Activated B cell treated with CpG ODN at 0.5 μM for 24 hours (primary cell): ENCODE measurements at places on chromosomes 2 and 18. TPM values are rescaled to one million over a fixed set of nuclear protein-coding genes. Genes with fewer than 3 reads are reported as not detected.

Gene GALNT14
- 6.6 and 7.9 TPM in 2 replicates for total RNA-seq

DNA sequence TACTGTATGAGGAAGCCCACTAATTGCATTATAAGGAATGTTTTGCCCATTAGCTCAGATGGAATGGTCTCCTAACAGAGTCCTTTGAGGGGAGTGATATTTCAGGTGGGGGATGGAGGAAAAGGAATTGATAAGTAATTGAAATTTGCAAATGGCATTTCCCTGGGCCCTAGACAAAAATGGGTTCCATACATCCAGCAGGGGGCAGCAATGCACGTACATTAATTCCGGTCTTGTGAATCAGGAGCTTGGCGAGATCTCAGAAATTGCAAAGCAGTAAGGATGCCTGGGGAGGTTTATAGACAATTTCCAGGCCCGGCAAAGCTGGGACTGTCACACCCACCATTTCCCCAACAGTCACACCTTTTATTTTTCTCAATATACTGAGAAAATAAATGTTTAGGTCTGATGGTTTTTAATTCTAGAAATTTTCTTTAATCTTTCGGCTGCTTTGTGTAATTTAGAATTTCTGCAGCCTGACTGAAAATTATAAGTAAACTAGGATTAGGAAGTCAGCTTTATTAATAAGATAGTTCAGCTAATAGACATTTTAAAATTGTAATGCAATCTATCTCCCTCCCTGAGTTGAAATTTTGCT, 122.8 kb downstream of the LYPD1 start:
- H3K27ac ChIP-seq = no peak overlapping the region
- no peaks in the 10 kb centered on the region for H3K4me1 ChIP-seq
- H3K4me3 ChIP-seq = no peak overlapping the region
- no peaks in the 10 kb centered on the region for H3K27me3 ChIP-seq
- H3K36me3 ChIP-seq = no peaks in the 10 kb centered on the region

- H3K4me1 ChIP-seq = no peaks in the 10 kb centered on the region
- H3K4me3 ChIP-seq = no peak overlapping the region
- no peaks in the 10 kb centered on the region for H3K27me3 ChIP-seq
- H3K36me3 ChIP-seq = no peaks in the 10 kb centered on the region
- H3K27ac ChIP-seq = no peak overlapping the region
Observed at GRCh38 chr2:150572961-150573395, 85.5 kb upstream of the RND3 start.

Gene CFAP65
- total RNA-seq = not detected in 2 replicates
